ENCODE measurements at places on chromosomes 4 and X. TPM values are rescaled to one million over a fixed set of nuclear protein-coding genes. Genes with fewer than 3 reads are reported as not detected.

GRCh38 chrX:134480061-134480460 lies 20.1 kb downstream of the HPRT1 start:
- DNase-seq: no peak

DNA sequence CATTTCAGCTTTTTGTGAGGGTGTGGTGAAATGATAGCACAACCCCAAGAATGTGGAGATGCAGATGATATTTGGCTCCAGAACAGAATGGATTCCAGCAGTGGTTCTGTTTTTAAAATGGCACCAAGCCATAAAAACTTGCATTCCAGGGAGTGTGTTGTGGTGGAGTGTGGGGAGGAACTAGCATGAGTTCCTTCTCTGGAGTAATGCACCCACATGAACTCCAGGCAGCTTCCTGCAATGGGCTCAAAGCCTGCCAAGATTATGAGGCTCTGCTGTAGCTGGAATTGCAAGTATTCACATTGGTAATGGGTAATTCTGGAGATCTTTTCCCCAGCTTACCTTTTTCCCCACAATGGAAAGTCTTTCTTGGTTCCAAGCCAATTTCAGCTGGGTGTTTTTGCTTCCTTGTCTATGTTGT lies 161.4 kb downstream of the RAB28 start:
- no peak for DNase-seq

GRCh38 chrX:15749642-15750610 lies 11.9 kb downstream of the CA5B start:
- DNase-seq: no peak

DNA sequence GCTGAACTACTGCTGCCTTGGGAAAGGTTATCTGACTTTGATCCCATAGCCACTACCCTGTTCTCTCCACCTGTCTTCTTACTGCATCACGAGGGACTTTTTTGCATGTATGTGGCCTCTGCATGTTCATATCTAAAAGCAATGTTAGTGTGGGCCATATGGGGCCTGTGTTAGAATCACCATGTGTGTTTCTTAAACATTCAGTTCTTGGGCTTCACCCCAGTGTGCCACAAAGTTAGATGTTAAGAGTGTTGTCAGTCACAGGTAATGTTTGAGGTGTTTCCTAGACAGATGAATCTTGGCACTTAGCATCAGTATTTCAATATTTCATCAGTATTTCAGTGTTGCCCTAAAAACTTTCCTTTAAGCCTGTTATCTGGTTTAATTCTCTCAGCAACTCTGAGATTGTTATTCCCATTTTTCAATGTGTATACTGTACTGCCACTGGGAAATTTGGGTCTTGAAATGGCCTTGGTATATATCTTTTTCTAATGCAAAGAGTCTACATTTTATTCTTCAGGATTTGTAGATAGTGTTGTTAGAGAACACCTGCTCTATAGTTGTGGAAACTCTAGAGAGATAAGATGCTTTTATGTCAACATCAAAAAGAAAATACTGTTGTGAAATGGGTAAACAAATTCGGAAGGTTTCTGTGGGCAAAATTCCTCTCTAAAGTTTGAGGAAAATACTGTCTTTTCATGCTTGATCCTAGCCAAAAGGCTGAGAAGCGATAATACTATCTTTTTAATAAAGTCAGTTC lies 259.7 kb downstream of the BMPR1B start:
- DNase-seq: no peak

The ANXA10 gene
- not detected for total RNA-seq

DNA sequence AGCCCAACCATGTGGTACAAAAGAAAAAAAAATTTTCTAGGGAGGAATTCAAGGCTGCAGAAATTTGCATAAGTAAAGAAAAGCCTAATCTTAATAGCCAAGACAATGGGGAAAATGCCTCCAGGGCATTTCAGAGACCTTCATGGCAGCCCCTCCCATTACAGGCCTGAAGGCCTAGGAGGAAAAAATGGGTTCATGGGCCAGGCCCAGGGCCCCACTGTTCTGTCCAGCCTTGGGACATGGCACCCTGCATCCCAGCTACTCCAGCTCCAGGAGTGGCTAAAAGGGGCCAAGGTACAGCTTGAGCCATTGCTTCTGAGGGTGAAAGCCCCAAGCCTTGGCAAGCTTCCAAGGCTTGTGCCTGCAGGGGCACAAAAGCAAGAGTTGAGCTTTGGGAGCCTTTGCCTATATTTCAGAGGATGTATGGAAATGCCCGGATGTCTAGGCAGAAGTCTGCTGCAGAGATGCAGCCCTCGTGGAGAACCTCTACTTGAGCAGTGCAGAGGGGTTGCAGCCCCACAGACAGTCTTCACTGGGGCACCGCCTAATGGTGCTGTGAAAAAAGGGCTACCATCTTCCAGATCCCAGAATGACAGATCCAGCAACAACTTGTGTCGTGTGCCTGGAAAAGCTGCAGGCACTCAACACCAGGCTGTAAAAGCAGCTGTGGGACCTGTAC lies 111.0 kb downstream of the ANXA10 start:
- no peak for DNase-seq

GRCh38 chr4:18242919-18243693 lies 221.6 kb upstream of the LCORL start:
- DNase-seq: no peak

The SHROOM3 gene
- total RNA-seq: 6.9 TPM

The FDCSP gene
- total RNA-seq: not detected

The ARHGEF38 gene
- total RNA-seq: not detected

The REPS2 gene
- 10.8 TPM for total RNA-seq

- DNase-seq: no peak
Measured at GRCh38 chr4:6909970-6910339, 329 bp downstream of the TBC1D14 start.

GRCh38 chr4:3403348-3403906 lies 38.3 kb upstream of the HGFAC start:
- no peak for DNase-seq

- no peak for DNase-seq
Measured at GRCh38 chrX:37767430-37767829, 12.4 kb upstream of the CYBB start.

The RTL3 gene
- not detected for total RNA-seq

DNA sequence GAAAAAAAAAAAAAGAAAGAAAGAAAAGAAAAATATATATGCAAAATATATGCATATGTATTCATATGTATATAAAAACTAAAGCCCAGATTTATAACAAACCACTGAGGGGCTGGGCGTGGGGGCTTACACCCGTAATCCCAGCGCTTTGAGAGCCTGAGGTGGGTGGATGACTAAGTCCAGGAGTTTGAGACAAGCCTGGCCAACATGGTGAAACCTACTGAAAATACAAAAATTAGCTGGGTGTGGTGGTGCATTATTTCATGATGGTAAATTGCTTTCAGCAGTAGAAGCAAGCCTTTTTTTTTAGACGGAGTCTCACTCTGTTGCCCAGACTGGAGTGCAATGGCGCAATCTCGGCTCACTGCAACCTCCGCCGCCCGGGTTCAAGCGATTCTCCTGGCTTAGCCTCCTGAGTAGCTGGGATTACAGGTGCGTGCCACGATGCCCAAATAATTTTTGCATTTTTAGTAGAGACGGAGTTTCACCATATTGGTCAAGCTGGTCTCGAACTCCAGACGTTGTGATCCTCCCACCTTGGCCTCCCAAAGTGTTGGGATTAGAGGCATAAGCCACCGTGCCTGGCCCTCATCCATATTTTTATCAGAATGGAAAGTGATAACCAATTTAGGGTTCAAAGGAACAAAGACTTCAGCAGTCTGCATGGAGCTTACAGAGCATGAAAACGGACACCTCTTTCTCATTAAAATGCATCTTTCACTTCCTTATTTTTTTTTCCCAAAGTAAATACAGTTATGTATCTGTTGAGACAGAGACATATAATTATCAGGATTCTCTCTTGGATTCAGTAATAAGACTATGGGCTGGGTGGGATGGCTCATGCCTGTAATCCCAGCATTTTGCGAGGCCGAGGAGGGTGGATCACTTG lies 27.7 kb upstream of the MOB1B start:
- no peak for DNase-seq

The FMR1NB gene
- not detected for total RNA-seq

DNA sequence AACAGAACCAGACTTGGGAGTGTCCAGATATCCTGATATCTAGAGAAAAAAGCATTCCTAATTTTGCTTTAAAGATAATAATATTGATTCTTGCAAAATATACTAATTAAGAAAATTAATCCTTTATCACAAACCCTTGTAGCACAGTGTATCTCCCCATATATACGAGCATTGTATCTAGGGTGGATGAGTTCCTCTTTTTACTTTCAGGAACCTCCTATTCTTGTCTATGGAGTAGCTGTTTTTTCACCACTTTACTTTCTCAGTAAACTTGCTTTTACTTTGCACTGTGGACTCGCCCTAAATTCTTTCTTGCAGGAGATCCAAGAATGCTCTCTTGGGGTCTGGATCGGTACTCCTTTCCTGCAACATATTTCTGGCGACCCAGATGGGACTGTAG lies 103.9 kb downstream of the GLUD2 start:
- DNase-seq: no peak

The AFM gene
- not detected for total RNA-seq

The GAGE12H gene
- total RNA-seq: not detected

- DNase-seq: no peak
Measured at GRCh38 chrX:131955099-131955777, 67.9 kb upstream of the STK26 start.

The SEL1L3 gene
- 8.3 TPM for total RNA-seq

GRCh38 chr4:39068907-39069306 lies 6.9 kb downstream of the KLHL5 start:
- no peak for DNase-seq

The MMRN1 gene
- total RNA-seq: 96.3 TPM

The MAGEB16 gene
- not detected for total RNA-seq

The F8A2 gene
- not detected for total RNA-seq

The INPP4B gene
- total RNA-seq: 21.1 TPM

DNA sequence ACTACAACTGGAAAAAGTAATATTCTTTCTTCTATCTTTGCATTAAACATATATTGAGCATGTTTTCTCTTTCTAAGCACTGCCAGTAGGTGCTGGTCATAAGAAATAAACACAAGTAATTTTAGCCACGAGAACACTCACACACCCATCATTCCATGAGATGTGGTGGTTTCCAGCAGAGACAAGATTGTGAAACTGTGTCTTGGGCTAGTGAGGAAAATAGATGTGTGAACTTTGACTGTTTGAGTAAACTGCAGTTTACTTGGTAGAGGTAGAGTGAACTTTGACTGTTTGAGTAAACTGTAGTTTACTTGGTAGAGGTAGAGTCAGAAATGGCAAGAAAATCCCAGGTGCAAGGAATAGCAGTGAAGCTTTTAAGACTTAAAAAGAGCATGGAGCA lies 300.9 kb upstream of the HS3ST1 start:
- DNase-seq: no peak

The CRMP1 gene
- 3.4 TPM for total RNA-seq

The BEND2 gene
- not detected for total RNA-seq

The TRPC5OS gene
- total RNA-seq: not detected

GRCh38 chrX:37509349-37509748 lies 62.1 kb upstream of the LANCL3 start:
- no peak for DNase-seq

GRCh38 chr4:8200302-8200975 lies 1.3 kb downstream of the SH3TC1 start:
- DNase-seq: no peak

The F8A3 gene
- total RNA-seq: 5.2 TPM

The FAM47A gene
- total RNA-seq: not detected

The EDA2R gene
- total RNA-seq: 1.2 TPM

DNA sequence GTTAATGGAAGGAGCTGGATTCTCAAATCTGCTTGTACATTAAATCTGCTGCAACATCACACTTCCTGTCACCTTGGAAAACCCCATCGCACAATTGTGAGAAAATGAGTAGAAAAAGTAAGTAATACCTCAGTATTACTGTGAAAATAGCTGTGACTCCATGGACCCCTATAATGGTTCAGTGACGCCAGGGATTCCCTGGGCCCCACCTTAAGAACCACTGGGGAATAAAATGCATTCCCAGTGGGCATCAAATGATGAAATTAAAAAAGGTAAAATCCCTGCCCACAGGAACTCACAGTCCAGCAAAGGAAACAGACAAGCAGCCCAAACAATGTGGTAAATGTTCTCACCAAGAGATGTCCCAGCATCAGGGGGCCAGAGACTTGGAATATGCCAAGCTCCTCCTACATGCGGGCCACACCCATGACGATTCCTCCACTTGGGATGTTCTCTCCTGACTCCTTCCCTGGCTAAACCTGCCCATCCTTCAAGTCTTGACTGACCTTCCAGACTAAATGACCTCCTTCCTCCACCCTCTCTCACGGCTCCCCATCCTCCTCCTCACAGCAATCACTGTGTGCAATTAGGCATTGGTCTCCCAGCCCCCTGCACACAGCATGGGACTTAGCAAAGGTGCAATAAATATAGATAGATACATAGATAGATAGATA lies 2.6 kb downstream of the EVC2 start:
- no peak for DNase-seq

Measured in vagina (tissue), 2 donors.